Natural killer cell treated with Interleukin-12 subunit alpha and Interleukin-12 subunit beta and Interleukin-15 and Interleukin-18, amount 100 ng/mL, for 72 hours (primary cell): ENCODE measurements at places on chromosomes 11 and 22. TPM values are rescaled to one million over a fixed set of nuclear protein-coding genes. Genes with fewer than 3 reads are reported as not detected.

Gene MYH9
- 642 TPM for total RNA-seq

DNA sequence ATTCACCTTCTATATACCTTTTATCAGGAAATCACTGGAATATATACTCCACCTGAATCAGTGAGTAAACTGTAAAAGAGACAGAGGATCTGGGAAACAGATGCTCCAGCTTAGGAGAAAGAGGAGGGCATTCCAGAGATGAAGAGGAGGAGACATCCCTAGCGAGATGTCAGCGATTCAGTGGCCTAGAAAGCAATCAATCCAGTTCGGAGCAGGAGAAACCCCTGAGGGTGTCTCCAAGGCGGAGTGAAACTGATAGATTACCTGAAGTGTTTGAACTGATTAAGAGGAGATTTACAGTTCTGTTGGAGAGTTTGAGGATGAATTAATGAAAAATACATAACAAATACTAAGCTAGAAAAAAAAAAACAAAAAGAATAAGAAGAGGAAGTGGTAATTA is 24.5 kb upstream of the TNRC6B start:
- no peak for DNase-seq

- no peak for DNase-seq
These were observed 89.7 kb downstream of the MYEOV start for GRCh38 chr11:69383372-69384250.

Gene KIRREL3
- not detected for total RNA-seq

Gene GAL3ST3
- total RNA-seq, result not detected

- no peak for DNase-seq
These were observed 348 bp downstream of the PLCB3 start for GRCh38 chr11:64251753-64252002.

Gene SNU13
- total RNA-seq, result 167 TPM

DNA sequence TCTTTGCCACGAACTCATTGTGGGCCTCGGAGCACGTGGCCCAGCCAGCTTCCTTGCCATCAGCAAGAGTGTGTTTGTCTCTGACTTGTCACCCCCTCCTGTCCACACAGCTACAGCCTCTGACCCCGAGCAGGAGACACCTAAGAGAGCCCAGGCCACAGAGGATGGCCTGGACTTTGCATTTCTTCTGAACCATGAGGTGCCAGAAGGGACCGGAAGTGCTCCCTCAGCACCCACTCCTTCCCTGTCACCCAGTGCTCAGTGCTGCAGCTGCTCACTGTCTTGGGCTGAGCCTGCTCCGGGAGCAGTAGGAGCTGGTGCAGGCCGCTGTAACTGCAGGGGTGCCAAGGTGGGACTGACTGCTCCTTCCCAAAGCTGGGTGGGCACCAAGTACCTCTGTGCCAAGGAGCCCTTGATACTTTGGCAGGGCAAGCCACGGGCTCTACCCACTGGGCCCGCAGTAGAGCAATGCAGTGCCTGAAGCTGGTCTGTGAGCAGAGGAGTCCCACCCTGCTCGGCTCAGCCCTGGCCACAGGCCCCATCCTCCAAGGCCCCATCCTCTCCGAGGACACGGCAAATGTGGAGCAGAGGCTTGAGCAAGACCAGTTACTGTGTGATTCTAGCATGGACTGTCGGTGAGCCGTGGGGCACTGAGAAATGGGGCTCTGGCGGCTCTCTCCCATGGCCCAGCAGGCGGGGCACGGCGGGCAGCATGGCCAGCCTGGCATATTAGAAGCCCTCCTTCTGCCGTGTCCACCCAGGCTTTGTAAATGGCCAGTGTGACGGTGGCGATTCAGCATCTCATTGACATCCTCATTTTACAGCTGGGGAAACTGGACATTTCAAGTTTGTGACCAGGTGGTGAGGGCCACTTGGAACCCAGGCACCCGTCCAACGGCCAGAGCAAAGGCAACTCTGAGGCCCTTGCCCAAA is 6.3 kb downstream of the GRK2 start:
- peak; percentile 71 for DNase-seq

Gene RIC3
- 1.4 TPM for total RNA-seq

DNA sequence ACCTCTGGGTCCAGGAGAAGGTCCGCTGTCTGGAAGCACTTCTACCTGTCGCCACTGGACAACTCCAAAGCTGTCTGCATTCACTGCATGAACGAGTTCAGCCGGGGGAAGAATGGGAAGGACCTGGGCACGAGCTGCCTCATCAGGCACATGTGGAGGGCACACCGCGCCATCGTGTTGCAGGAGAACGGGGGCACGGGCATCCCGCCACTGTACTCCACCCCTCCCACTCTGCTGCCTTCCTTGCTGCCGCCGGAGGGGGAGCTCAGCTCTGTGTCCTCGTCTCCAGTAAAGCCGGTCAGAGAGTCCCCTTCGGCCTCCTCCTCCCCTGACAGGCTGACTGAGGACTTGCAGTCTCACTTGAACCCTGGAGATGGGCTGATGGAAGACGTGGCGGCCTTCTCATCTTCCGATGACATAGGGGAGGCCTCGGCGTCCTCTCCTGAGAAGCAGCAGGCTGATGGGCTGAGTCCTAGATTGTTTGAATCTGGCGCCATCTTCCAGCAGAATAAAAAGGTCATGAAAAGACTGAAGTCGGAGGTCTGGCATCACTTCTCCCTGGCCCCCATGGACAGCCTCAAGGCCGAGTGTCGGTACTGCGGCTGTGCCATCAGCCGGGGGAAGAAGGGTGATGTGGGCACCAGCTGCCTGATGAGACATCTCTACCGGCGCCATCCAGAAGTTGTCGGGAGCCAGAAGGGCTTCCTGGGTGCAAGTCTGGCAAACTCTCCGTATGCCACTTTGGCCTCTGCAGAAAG is 31.0 kb downstream of the ZBED4 start:
- DNase-seq, result no peak

DNA sequence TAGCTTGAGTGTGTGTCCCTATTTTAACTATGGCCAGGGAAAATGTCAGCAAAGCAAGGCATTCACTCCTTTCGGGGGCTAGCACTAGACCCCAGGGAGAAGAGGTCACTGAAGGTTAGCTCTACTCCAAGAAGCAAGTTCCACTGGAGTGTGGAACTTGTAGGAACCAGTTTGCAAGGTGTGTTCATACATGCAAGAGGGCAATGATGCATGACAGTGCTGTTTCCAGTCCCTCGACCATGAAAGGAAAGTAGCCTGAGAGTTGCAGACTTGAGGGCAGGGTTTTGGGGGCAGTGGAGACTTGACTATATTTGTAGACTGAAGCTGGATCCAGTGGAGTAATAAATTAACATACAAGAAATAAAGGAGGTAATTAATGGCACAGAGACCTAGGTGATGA is 21.6 kb upstream of the SLC36A4 start:
- no peak for DNase-seq

Gene ANKK1
- total RNA-seq, result 0.19 TPM

Gene PIWIL4
- 1.6 TPM for total RNA-seq

Gene GTSE1
- total RNA-seq, result 90.2 TPM

DNA sequence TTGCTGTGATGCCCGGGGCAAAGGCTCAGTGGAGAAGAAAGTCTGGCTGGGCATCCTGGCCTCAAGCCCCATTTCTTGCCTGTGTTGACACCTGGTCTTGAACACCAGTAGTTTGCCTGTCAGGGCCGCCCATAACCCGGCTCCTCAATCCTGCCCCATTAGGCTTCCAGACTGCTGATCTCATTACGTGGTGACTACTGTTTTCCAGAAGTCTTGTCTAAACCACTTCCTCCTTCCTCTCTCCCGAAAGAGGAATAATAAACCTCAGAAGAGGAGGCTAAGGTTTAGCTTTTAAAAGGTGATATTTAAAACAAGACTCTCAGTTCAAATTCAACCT is 97.7 kb downstream of the CD44 start:
- no peak for DNase-seq

DNA sequence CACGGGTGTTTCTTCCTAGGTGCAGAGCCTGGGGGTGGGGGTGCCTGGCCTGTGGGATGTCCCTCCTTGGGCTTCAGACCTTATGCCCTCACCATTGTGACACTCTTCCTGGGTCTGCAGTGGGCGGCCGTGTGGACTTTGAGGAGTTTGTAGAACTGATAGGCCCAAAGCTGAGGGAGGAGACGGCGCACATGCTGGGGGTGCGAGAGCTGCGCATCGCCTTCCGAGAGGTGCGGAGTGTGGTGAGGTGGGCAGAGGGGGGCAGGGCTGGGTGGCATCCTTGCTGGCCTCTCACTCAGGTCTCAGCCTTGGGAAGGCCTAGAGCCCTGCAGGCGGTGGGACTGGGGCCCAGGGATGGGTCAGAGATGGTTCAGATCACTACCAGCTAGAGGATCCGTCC is 2.3 kb downstream of the CABP4 start:
- DNase-seq, result no peak

GRCh38 chr22:39312410-39312809 is 7.0 kb downstream of the RPL3 start:
- peak; percentile 31 for DNase-seq

GRCh38 chr11:131914361-131914774 is 544.0 kb downstream of the NTM start:
- DNase-seq, result no peak

Gene HBE1
- not detected for total RNA-seq

- no peak for DNase-seq
These were observed 17.6 kb upstream of the GRK2 start for GRCh38 chr11:67248653-67249052.

DNA sequence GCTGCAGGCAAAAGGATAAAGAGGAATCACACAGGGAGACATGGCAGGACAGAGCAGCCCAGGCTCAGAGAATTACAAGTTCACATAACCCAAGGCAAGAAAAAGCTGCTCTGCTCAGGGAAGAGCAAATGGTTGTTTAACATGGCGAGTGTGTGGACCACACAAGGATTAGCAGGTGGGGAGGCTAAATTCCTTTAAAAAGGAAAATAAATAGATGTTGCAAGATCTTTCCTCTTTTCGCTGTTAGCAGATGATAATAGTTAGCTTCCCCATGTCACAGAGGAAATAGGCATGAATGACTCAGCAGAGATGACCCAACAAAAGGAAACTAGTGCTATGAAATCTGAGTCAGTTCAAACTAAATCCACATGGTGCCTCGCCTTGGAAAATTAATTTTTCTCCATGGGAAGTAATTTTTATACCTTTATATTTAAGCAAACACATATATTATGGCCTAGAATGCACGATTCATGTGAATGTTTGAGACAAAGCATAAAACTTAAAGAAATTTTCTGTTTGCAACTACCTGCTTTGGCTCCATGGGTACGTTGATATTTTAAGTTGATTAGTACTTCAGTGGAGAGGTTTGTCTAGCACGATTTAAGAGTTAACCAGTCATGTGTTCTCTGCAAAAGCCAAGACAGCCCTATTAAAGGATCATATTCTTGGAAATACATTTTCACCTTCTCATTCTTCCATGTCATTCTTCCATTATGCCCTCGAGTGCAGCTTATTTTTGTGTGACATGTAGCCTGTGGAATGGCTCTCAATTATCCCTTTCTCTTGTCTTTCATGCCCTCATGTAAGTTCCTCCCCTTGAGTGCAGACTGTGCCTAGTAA is 38.5 kb upstream of the FJX1 start:
- no peak for DNase-seq

Gene HTR3B
- total RNA-seq, result not detected

DNA sequence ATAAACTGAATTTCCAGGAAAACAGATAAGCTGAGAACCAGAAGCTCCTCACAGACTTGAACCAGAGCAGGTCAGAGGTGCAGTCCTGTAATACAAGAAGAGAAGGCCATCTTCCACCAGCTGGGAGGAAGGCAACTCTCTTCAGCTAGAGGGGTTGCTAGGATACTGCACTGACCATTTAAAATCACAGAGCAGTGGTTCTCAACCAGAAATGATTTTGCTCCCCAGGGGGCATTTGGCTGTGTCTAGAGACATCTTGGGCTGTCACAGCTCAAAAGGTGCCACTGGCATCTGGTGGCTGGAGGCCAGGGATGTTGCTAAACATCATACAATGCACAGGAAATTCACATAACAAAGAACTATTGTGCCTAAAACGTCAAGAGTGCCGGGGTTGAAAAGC is 17.2 kb downstream of the OPCML start:
- no peak for DNase-seq

Gene UPK3A
- total RNA-seq, result not detected

Gene IL17REL
- total RNA-seq, result not detected

- DNase-seq, result no peak
These were observed 2.0 kb upstream of the TESMIN start for GRCh38 chr11:68753300-68753699.

Gene ALKBH8
- total RNA-seq, result 8.5 TPM

DNA sequence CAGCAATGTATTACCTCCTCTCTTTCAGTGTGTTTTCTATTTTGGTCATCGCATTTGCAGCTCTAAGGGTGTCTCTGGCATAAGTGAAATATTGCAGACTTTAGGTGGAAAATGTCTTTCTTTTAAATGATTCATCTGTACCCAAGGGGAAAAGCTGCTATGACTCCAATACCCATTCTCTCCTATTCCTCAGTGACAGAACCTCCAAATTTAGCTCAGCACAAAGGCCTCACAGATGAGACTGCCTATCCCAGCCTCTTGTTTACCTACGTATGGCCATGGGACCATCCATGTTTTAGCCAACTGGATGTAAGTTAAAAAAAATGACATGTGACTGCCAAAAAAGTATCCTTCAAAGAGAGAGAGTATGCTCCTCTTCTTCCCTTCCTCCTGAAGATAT is 7.9 kb downstream of the MTMR2 start:
- DNase-seq, result no peak

DNA sequence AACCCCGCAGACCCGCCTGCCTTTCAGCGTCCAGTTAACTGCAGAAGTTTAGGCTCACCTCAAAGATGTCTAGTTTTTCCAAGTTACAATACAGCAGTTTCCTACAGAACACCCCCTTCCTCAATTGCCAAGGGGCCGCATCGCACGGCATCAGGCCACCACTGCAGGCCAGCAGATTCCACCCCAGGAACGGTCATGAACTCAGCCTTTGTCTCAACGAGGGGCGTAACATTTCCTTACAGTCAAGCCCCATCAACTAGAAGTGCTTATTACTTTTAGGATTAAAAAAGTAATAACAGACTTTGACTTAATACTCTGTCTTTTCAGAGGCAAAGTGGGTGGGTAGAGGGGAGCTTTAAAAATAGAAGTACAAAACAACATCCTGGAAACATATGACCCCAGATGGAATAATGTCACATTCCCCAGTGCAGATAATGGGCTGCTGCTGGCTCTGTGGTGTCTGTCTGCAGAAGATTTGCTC is 36.3 kb downstream of the PPP2R1B start:
- no peak for DNase-seq

GRCh38 chr11:119828006-119828405 is 99.0 kb upstream of the NECTIN1 start:
- DNase-seq, result no peak

DNA sequence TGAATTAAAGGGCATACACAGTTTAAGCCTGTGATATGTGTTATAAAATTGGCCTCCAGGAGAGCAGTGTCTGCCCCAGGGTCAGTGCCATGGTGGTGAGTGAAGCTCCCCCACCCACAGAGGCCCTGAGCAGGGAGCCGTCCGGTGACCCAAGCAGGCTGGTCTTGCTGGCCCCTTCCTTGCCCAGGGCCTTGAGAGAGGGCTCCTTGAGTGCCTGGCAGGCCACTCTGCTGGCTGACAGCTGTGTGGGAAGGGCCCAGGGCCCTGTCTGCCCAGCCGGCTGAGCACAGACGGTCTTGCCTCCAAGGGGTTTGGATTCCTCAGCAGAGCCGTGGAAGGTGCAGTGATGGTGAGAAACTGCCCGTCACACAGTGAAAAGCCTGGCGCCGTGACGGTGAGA is 25.9 kb downstream of the PTDSS2 start:
- DNase-seq, result no peak
